Right ventricle myocardium superior (tissue), 1 donor: ENCODE measurements at places on chromosomes 12 and 14. TPM values are rescaled to one million over a fixed set of nuclear protein-coding genes. Genes with fewer than 3 reads are reported as not detected.
A peak's percentile ranks its signal among the peaks of the same experiment; 100 is the strongest.

The PRR4 gene
- total RNA-seq: 1.1 TPM

GRCh38 chr14:29810064-29810463, 117.6 kb downstream of the PRKD1 start:
- DNase-seq: no peak

DNA sequence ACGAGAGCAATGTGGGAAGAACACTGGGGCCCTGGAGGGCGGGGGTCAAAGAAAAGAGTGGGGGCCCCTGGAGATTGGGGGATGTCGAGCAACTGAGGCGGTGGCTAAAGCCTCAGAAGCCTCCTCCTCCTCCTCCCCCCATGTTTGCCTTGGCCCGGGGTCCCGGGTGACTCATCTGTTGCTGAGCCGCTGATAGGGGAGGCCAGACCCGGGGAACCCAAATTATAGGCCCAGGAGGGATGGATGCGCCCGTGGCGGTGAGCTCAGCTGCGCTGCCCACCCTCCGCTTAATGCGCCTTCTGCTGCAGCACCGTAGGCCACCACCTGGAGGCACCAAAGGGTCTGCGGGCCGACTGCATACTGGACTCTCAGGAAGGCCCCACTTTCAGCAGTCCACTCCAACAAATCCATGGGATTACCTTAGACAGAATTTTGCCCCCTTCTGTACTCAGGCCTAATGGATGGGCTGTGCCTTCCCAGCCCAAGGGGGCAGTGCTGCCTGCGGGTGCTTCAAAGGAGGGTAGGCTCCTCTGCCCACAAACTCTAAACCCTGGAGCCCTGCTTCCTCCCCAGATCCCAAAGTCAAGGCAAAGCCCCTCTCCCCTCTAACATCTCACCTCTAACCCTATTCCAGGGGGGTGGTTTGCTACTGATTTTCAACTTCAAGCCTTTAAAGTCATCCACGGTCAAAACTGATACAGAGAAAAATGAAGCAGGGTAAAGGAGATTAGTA, 2.6 kb upstream of the WNT10B start:
- DNase-seq: peak; percentile 80

The C12orf50 gene
- total RNA-seq: 0.11 TPM

GRCh38 chr12:3535431-3535841, 44.4 kb downstream of the PRMT8 start:
- DNase-seq: no peak

DNA sequence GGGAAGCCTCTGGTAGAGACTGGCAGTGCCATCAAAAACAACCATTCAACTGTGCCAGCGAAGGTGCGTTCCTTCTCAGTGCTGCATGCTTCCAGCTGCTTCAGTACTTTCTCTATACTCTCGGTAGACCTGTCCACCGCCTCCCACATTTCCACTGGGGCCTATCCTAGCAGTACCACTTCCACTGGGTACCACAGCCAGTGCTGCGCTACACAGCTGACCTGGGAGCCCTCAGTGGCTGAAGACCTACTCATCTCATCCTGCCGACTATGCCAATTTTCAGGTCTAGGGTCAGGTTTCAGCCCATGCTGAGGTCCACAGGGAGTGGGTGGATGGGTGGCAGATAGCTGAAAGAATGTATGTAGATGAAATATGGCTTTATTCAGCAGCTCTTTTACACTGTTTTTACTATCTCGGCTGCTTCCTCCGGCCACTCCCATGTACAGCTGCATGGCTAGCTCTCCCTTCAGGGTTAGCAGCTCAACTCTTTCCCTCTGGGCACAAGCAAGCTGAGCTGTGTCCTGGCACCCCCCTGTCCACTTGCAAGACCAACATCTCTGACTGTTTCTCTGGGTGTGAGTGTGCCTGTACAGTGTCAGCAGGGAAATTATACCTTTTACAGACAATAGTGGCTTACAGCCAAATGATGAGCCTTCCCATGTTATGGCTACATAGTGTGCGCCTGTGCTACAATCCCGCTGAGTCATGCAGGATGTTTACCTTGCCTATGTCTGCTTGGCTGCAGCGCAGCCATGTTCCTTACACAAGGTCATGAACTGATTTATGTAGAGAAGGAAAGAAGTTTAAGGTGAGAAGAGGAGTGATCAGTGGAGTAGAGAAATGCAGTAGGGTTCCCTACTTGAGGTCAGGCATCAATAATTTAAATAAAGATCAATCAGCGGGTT, 125.7 kb upstream of the DDHD1 start:
- DNase-seq: no peak

- peak; percentile 82 for DNase-seq
Measured at GRCh38 chr12:104480826-104481440, 24.2 kb downstream of the CHST11 start.

The ARMH4 gene
- 6.2 TPM for total RNA-seq

- DNase-seq: no peak
Measured at GRCh38 chr12:42564556-42564955, 25.0 kb downstream of the PRICKLE1 start.

DNA sequence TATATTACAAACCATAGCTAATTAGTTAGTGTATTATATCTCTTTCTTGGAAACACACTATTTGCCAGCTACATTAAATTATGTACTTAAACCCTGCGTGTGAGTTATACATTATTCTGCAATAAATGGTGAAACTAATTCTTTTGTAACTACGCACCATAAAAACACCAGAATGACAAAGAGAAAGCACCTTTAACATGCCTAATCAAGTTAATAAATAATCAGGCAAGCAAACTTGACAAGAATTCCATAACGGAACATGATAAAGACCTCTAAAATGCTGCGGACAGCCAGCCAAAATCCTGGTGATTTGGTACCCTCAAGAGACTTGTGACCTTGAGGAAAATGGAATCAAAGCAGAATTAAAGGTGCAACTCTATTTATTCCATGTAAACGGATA, 375.3 kb upstream of the KITLG start:
- DNase-seq: no peak

DNA sequence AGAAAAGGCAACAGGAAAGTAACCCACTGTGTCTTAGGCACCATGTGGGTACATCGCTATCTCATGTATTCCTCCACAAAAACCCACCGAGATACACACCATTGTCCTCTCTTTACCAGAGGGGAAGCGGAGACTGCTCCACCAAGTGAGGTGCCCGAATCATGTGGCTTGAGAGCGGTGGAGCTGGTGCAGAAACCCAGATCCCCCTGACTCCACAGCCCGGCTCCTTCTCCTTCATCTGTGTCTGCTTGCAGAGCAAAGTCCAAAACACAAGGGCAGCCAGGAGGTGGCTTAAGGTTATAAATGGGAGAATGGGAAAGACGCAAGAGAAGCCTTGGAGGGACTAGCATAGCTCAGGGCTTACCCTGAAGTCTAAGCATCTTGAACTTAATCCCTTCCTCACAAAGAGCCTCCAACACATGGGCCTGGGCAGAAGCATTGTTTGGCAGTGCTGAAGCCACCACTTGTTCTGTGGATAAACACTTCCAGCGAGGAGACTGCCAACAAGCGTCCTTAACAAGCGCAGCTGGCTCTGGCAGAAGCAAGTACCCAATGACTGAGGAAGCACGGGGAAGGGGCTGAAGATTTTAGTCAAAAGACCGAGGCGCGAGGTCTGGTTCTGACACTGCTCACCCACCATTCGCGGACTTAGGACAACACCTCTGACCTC, 83.0 kb downstream of the TTC7B start:
- DNase-seq: peak; percentile 52

The LRTM2 gene
- not detected for total RNA-seq

DNA sequence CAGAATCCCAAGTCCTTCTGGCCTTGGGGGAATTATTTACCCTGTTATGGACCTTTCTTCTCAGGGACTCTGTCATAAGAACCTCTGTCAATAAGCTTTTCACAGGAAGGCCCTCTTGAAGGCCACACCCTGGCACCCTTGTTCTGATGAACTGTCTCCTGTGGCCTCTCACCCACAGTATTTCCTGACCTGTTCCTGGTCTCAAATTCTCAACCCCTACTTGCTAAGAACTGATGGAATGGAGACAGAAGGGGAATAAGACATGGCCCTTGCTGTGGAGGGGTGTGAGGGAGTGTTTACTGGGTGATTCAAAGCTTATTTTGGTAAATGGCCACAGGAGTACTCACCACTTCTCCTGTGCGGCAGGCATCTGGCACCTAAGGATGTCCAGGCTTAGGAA, 1082.9 kb downstream of the BCL11B start:
- DNase-seq: no peak

- peak; percentile 64 for DNase-seq
Measured at GRCh38 chr12:123141615-123142517, 9.0 kb downstream of the PITPNM2 start.

DNA sequence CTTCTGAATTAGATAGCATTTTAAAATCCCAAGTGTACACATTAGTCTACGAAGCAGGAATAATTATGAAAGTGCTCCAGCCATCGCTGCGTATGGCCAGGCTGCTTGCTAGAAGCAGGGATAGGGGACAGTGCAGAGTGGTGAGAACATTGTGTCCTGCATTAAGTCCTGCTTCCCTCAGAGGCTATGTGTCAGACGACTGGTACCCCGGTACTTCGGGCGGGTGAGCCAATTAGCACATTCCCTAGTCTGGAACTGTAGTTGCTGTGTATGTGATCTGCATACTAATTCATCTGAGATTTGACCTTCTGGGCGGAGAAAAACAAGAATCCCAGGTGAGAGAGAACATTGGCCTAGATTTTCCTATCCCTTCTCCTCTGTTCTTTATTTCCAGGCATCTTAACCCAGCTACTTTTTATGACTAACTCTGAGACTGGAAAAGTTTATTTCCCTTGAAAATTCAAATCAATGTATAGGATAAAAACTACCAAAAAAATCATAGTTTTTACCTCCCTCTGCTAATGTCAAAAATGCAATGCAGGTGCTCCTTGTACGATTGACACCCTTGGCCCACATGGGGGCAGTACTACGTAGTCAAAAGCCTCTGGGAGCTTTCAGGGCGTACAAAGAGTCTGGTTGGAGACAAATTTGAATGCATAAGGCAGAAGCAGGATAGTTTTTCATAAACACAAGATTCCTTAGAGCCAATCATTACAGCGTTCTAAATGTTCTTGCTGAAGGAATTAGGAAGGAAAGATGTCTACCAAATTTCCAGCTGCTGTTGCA, 764.3 kb downstream of the NOVA1 start:
- no peak for DNase-seq

- no peak for DNase-seq
Measured at GRCh38 chr12:75481774-75482173, 1.2 kb downstream of the GLIPR1 start.

The SYNE3 gene
- 15.1 TPM for total RNA-seq

DNA sequence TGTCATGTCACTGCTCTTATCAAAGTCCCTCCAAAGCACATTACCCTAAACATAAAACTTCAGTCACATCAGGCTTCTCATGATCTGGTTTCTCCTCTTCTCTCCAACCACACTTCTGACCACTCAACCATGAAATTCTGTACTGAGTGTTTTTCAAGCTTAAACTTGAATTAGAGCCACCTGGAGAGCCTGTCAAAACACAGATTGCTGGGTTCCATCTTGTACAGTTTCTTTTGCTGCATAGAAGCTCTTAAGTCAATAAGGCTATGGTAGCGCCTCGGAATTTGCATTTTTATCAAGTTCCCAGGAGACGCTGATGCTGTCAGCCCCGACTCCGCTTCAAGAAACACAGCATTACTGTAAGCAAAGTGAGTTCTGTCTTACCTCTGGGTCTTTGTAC, 16.4 kb upstream of the SRRM4 start:
- DNase-seq: no peak

DNA sequence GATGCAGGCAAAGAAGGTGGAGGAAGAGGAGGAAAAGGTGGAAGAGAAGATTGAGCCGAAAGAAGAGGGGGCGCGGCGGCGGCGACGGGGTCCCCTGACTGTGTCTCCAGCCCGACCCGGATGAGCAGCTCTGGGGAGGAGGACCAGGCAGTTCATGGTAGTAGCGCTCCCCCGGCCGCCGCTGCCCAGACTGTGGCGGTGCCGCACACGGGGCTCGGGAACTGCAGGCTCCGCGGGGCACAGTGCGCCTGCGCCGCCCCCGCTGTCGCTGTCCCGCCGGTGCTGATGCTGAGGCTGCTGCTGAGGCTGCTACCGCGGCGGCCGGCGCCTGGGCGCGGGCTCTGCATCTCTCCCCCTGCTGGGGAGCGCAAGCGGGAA, at the start of gene KCNH5:
Gene KCNH5, minus strand, starts transcription at position 225 of the 378 bp plus-strand sequence. CDS start 272 bp downstream, outside the sequence.
- DNase-seq: peak; percentile 47

DNA sequence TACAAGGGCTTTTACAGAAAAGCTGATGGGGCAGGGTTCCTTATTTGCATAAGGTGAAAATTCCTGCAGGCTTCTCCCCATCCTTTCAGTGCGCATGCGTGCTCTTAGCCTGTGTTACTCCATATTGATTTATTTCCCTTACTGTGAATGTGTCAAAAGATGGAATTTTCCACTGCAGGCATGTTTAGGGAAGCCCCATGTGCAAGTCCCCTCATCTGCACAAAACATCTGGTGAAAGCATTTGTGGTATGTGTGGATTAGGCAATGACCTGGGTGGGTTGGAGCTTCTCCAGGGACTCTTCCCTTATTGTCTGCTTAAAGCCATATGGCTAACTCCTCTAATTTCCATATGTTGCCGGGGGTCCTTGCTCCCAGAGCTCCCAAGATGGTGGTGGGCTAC, 912.7 kb upstream of the LRFN5 start:
- no peak for DNase-seq
